ENCODE measurements at places on chromosomes 16 and 17. TPM values are rescaled to one million over a fixed set of nuclear protein-coding genes. Genes with fewer than 3 reads are reported as not detected.

FOXN1 gene
- not detected for total RNA-seq

CX3CL1 gene
- total RNA-seq = 18.2 TPM

TBKBP1 gene
- total RNA-seq = 15.2 TPM

SPATA22 gene
- total RNA-seq = 2.8 TPM

WFDC1 gene
- 7.6 TPM for total RNA-seq

KRTAP16-1 gene
- not detected for total RNA-seq

CES5A gene
- total RNA-seq = 0.46 TPM

TXNL4B gene
- total RNA-seq = 11.3 TPM

SYNGR3 gene
- total RNA-seq = 112 TPM

HSF4 gene
- total RNA-seq = 14.3 TPM

SLC5A11 gene
- not detected for total RNA-seq

KRTAP3-2 gene
- not detected for total RNA-seq

SENP3 gene
- 76.6 TPM for total RNA-seq

TMC5 gene
- 0.69 TPM for total RNA-seq

ATP2C2 gene
- total RNA-seq = 3.5 TPM

C1QTNF1 gene
- total RNA-seq = 3.2 TPM

TNFRSF12A gene
- 1.2 TPM for total RNA-seq

BEAN1 gene
- total RNA-seq = 6.5 TPM

KRT9 gene
- not detected for total RNA-seq

KRT28 gene
- not detected for total RNA-seq

SBK1 gene
- total RNA-seq = 22.4 TPM

PRR35 gene
- not detected for total RNA-seq

NRN1L gene
- total RNA-seq = not detected

AANAT gene
- not detected for total RNA-seq

YWHAE gene
- 682 TPM for total RNA-seq

GGA3 gene
- 18.9 TPM for total RNA-seq

MYH3 gene
- total RNA-seq = 1.4 TPM

PKMYT1 gene
- total RNA-seq = 2.3 TPM

PGP gene
- 17.5 TPM for total RNA-seq

MED9 gene
- total RNA-seq = 17.3 TPM

FOXF1 gene
- 0.92 TPM for total RNA-seq

CAVIN1 gene
- 10.6 TPM for total RNA-seq

TLCD1 gene
- total RNA-seq = 1.6 TPM

PNMT gene
- 3.2 TPM for total RNA-seq

SLC25A11 gene
- total RNA-seq = 51.2 TPM

Data from diencephalon (tissue), 1 donor.